ENCODE measurements at places on chromosomes 6 and 20.

DNA sequence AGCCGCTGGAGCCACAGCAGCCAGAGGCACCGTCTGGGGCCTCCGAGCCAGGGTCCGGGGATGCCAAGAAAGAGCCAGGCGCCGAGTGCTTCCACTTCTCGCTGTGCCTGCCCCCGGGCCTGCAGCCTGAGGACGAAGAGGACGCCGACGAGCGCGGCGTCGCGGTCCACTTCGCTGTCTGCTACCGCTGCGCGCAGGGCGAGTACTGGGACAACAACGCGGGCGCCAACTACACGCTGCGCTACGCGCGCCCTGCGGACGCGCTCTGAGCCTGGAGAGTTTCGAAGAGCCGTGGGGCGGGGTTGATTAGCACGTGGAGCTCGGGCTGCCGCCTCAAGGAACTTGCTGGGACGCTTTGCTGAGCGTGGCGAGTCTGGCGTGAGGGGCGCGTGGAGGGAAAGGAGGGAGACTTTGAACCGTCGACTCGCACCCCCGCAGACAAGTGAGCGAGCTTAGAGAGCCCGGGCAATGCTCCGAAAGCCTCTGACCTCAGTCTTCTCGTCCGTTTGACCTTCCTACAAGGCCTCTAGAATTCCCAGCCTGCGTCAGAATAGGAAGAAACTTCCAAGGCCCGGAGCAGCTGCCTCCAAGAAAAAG is 1.3 kb downstream of the PPP1R3G start:
- DNase-seq = no peak

GRCh38 chr6:157648561-157648960 is 174.5 kb upstream of the SNX9 start:
- DNase-seq = peak; percentile 49

GRCh38 chr20:41476446-41476845 is 109.8 kb upstream of the EMILIN3 start:
- no peak for DNase-seq

- DNase-seq = no peak
Measured at GRCh38 chr6:1233924-1234323, 78.0 kb upstream of the FOXQ1 start.

GRCh38 chr6:44388135-44388487 is 605 bp downstream of the CDC5L start:
- DNase-seq = no peak

DNA sequence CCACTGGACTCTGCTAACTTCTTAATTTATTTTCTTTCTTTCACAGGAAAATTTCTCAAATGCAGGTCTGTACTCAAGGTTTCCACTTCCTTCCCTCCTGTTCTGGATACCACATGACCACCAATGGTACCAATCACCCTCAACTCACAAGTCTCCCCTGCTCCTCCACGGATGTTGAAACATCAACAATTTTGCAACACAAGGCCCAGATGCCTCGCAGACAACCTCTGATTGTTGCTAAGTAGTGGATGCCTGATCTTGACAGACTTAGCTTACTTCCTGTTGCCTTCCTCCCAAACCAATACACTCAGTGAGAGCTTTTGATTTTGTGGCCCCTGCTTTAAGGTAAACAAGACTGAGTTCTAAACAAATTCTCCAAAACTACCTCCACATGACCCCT is 146.6 kb downstream of the FRK start:
- no peak for DNase-seq

GRCh38 chr6:4635666-4636065 is 140.5 kb upstream of the CDYL start:
- no peak for DNase-seq

GRCh38 chr20:9498322-9498721 is 16.1 kb upstream of the LAMP5 start:
- DNase-seq = no peak

DNA sequence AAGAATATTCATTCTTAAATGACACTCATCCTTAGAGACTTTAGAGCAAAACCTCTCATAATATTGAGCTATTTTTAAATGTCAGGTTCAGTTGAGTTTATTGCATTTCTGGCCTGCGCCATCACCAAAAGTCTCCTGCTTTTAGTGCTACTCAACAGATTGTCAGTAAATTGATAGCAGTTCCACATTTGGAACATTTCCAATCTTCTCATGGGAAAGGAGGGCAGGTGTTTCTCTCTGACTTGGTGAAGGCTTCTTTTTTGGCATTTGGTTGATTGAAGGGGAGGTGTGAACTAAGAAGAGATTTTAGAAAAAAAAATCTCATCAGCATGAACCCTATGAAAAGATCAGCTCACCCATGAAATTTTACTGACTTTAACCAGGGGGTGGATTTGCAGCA is 125.9 kb upstream of the INSM1 start:
- peak; percentile 83 for DNase-seq

GRCh38 chr6:90097356-90097755 is 199.3 kb downstream of the BACH2 start:
- DNase-seq = no peak

DNA sequence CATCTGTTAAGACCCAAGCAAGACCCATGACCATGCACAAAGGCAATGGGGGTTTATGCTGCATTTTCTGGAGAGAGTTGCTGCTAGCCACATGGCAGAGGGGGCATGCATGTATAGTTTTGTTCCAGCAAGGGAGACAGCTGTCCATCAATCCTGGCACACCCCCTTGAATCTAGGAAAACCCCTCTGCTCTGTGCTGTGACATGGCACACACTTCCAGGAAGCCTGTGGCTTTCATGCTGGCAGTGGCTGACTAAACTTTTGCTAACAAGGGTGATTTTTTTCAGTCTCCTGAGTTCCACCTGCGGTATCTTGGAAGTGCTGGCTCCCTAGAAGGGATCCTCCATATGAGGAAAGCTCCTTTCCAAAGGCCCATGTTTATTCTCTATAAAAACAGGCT is 9.1 kb upstream of the CST4 start:
- no peak for DNase-seq

DNA sequence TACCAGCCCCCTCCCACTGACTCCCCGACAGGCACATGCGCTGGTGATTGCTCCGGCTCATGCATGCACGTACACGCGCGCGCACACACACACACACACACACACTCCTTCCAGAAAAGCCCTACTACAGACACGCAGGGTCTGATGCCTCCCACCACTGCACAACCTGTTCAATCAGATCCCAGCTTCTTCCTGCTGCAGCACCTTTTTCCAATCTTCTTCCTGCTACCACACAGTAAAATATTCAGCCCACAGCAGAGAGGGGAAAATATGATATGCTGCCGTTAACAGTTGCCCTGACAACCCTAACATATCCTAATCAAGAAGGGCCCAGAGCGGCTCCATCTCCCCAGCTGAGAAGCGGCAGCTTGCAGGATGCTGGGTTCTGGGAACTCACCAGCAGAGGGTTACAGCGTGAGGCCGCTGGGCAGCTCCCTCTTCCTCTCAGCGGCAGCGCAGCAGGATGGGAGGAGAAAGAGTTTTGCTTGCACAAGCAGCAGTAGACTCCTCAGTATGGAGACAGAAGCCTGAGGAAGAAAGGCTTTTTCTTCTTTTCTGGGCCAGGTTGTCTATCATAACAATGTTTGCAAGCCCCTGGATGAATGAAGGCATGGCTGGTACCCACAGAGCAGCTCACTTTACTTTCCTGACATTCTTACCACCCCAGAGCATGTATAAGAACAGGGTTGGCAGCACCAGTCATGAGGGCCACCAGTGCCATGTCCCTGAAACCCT is 23.9 kb downstream of the MAP7 start:
- peak; percentile 30 for DNase-seq

GRCh38 chr20:23082846-23083552 is 3.1 kb downstream of the CD93 start:
- no peak for DNase-seq

- DNase-seq = no peak
Measured at GRCh38 chr6:101178748-101179147, 214.8 kb upstream of the GRIK2 start.

DNA sequence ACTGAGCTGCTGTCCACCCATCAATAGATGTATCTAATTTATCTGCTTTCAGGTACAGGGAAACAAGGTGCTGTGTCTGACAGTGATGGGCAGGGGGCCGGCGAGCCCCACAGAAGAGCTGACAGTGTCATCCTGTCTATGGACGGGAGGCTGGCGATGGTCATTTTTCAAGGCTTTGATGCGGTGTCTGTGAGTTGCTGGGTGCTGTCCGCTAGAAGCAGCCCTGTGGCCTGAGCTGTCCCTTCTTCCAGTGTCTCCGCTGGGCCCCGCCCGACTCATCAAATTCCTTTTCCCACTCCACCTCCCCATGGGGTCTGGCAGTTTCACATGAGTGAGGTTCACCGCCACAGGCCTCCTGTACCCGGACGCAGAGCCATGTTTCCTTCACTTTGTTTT is 161.4 kb upstream of the PMEPA1 start:
- no peak for DNase-seq

DNA sequence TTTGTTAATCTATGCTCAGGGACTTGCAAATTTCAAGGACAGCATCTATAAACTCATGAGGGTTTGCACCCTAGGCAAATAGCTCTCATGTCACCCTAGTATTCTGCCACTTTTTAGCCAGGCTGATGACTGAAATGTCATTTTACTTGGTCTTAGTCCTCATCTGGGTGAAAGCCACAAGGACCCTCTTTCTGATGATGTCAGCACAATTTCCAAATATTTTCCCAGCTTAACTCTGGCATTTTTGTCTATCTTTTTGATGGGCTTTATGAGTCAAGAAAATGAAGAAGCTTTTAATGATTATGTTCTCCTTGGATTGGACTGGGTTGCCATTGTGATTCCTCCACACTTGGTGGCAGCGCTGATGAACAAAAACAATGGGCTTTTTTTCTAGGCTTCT is 420.1 kb upstream of the BTBD3 start:
- no peak for DNase-seq

GRCh38 chr6:132202574-132202973 is 198.7 kb downstream of the MOXD1 start:
- DNase-seq = peak; percentile 8

DNA sequence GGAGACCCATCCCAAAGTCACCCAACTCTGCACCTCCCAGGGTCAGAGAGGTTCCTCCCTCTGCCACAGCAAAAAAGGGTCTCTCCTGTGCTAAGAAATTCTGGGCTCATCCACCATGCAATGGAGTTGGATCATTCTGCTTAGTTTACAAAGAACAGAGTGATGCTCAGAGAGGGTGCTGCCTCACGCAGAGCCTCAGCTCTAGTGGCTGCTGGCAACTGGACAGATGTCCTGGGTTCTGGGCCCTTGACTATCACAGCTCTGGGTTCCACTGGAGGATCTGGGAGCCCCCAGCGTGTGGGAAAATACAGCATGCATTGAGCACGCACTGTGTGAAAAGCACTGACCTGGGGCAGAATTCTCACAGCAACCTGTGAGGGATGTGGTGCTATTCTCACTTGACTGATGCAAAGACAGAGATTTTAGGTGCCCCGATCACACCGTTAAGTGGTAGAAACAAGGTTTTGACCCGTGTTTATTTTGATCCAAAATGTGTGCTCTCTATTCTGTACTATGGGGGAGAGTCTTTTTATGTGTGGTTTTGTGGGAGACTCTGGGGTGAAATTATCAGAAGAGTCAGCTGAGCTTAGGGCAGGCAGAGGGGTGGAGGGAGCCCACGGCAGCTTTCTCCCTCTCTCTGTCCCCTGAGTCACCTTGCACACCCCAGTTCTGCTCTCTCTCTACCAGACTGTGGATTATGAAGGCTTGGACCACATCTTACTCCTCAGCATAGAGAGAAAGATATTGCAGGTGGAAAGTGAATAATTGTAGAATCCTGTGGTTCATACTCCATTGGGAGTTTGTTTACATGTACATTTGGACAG is 19.9 kb downstream of the TREML4 start:
- DNase-seq = no peak

- peak; percentile 49 for DNase-seq
Measured at GRCh38 chr6:37029249-37029971, 24.0 kb downstream of the FGD2 start.

- no peak for DNase-seq
Measured at GRCh38 chr6:44679438-44680201, 292.1 kb downstream of the CDC5L start.

GRCh38 chr6:103983011-103983410 is 876.7 kb downstream of the HACE1 start:
- DNase-seq = no peak

- no peak for DNase-seq
Measured at GRCh38 chr20:6164421-6165341, 41.9 kb upstream of the FERMT1 start.

- no peak for DNase-seq
Measured at GRCh38 chr6:113893866-113894265, 36.7 kb downstream of the MARCKS start.

GRCh38 chr6:55449225-55449624 is 122.0 kb downstream of the GFRAL start:
- peak; percentile 39 for DNase-seq

DNA sequence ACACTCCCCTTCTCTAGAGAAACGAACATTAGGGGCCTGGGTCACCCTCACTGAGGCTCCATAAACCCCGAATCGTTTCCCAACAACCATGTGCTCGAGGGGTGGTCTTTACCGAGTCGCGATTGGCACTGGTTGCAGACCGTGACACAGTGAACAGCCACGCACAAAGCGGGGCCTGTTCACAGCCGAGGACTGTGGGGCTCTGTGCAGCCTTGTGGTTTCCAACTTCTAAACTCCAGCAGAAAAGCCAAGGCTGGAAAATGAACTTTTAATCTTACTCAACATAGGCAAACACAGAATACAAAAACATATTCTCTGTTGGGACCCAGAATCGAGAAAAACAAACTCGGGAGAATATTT is 19.0 kb downstream of the RRBP1 start:
- no peak for DNase-seq

DNA sequence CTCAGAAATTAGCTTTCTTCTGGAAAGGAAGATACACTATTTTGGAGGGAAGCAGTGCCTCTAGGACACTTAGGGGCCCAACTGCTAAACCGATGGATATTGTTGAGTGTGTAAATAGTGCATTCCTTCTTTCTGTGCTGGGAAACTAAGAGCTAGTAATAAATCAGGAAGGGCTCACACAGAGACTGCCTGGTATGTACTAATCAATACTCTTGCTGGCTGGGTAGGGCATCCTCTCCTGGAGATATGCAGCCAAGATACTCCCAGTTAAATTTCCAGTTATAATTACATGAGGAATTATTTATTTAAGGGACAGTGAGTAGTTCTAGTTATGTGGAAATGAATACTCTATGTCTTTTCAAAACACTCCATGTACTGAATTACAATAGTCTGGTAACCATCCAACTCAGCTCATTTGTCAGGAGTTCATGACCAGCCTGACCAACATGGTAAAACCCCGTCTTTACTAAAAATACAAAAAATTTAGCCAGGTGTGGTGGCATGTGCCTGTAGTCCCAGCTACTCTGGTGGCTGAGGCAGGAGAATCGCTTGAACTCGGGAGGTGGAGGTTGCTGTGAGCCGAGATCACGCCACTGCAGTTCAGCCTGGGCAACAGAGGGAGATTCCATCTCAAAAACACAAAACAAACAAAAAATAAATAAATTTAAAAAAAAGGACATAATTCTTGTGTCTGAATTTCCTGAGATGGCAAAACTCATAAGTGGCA is 100.0 kb downstream of the OR2B2 start:
- no peak for DNase-seq

Measured in NCI-H1417 (cell line).